ENCODE measurements at places on chromosomes 16 and 17. TPM values are rescaled to one million over a fixed set of nuclear protein-coding genes. Genes with fewer than 3 reads are reported as not detected.
A peak's percentile ranks its signal among the peaks of the same experiment; 100 is the strongest.

Gene FBXO47
- not detected for total RNA-seq

Gene MILR1
- total RNA-seq = not detected

Gene VASN
- total RNA-seq = 85.4 TPM

Gene SLFN14
- total RNA-seq = not detected

Gene SPNS3
- not detected for total RNA-seq

Gene CDH16
- total RNA-seq = not detected

Gene PLCG2
- 0.03 TPM for total RNA-seq

Gene GAS7
- 2.6 TPM for total RNA-seq

Gene CSH1
- total RNA-seq = not detected

Gene TNP2
- not detected for total RNA-seq

Gene FOXJ1
- not detected for total RNA-seq

Gene TNFRSF17
- not detected for total RNA-seq

Gene LITAFD
- total RNA-seq = not detected

Gene NLGN2
- 3.9 TPM for total RNA-seq

Gene MYH13
- total RNA-seq = not detected

Gene NHERF2
- 57.3 TPM for total RNA-seq

DNA sequence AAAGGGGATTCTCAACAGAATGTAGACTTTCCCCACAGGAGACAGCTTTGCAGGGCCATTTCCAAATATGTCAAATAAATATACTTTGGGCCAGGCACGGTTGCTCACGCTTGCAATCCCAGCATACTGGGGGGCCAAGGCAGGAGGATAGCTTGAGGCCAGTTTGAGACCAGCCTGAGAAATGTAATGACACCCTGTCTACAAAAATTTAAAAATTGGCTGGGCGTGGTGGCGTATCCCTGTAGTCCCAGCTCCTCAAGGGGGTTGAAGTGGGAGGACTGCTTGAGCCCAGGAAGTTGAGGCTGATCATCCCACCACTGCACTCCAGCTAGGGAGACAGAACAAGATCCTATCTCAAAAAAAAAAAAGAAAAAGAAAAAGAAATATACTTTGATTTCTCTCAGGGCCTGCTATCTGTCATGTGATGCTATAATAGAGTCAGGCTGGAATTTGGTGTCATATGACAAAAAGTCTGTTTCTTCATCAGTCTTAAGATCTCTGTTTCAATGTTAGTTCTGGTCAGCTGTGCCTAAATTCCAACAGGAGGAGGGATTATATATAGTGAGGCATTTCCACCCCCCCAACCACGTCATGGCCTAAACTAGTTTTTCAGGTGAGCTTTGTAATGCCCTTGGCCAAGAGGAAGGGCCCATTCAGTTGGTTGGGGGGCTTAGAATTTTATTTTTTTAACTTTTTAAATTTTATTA is 4.3 kb upstream of the ZDHHC7 start:
- H3K4me3 ChIP-seq = no peak overlapping the region
- peaks cover 5% of the 10 kb centered on the region for H3K4me1 ChIP-seq
- no peak overlapping the region for H3K27ac ChIP-seq
- DNase-seq = no peak
- H3K27me3 ChIP-seq = no peaks in the 10 kb centered on the region

- H3K27ac ChIP-seq = no peak overlapping the region
- peaks cover 26% of the 10 kb centered on the region for H3K36me3 ChIP-seq
- no peaks in the 10 kb centered on the region for H3K4me1 ChIP-seq
These were observed 22.6 kb upstream of the CPNE2 start for GRCh38 chr16:57069635-57070370.

- H3K27me3 ChIP-seq = no peaks in the 10 kb centered on the region
- H3K27ac ChIP-seq = no peak overlapping the region
- H3K36me3 ChIP-seq = no peaks in the 10 kb centered on the region
- H3K4me3 ChIP-seq = no peak overlapping the region
- peaks cover 16% of the 10 kb centered on the region for H3K4me1 ChIP-seq
- peak; percentile 96 for DNase-seq
These were observed 5.6 kb downstream of the CPNE7 start for GRCh38 chr16:89581045-89581695.

- no peak for DNase-seq
- no peaks in the 10 kb centered on the region for H3K27me3 ChIP-seq
- H3K4me3 ChIP-seq = no peak overlapping the region
- H3K36me3 ChIP-seq = peaks cover 8% of the 10 kb centered on the region
These were observed 154.3 kb downstream of the KATNIP start for GRCh38 chr16:27704252-27704651.

- DNase-seq = no peak
- no peak overlapping the region for H3K4me3 ChIP-seq
- H3K27ac ChIP-seq = no peak overlapping the region
- peaks cover 76% of the 10 kb centered on the region for H3K36me3 ChIP-seq
- no peaks in the 10 kb centered on the region for H3K4me1 ChIP-seq
- no peaks in the 10 kb centered on the region for H3K27me3 ChIP-seq
These were observed 48.8 kb downstream of the NLRC5 start for GRCh38 chr16:57038166-57038565.

GRCh38 chr17:79944821-79945391 is 90.8 kb downstream of the TBC1D16 start:
- H3K36me3 ChIP-seq = peaks cover 68% of the 10 kb centered on the region
- no peak overlapping the region for H3K4me3 ChIP-seq

- peaks cover 28% of the 10 kb centered on the region for H3K4me1 ChIP-seq
- no peaks in the 10 kb centered on the region for H3K36me3 ChIP-seq
- no peak overlapping the region for H3K4me3 ChIP-seq
- peak overlapping the region; percentile 5 for H3K27ac ChIP-seq
These were observed 241.5 kb upstream of the NLRP1 start for GRCh38 chr17:5825717-5826330.

GRCh38 chr17:46043606-46044005 is 44.6 kb downstream of the STH start:
- H3K4me1 ChIP-seq = peaks cover 24% of the 10 kb centered on the region
- no peaks in the 10 kb centered on the region for H3K27me3 ChIP-seq
- peaks cover 84% of the 10 kb centered on the region for H3K36me3 ChIP-seq
- no peak overlapping the region for H3K27ac ChIP-seq
- no peak for DNase-seq
- H3K4me3 ChIP-seq = no peak overlapping the region

DNA sequence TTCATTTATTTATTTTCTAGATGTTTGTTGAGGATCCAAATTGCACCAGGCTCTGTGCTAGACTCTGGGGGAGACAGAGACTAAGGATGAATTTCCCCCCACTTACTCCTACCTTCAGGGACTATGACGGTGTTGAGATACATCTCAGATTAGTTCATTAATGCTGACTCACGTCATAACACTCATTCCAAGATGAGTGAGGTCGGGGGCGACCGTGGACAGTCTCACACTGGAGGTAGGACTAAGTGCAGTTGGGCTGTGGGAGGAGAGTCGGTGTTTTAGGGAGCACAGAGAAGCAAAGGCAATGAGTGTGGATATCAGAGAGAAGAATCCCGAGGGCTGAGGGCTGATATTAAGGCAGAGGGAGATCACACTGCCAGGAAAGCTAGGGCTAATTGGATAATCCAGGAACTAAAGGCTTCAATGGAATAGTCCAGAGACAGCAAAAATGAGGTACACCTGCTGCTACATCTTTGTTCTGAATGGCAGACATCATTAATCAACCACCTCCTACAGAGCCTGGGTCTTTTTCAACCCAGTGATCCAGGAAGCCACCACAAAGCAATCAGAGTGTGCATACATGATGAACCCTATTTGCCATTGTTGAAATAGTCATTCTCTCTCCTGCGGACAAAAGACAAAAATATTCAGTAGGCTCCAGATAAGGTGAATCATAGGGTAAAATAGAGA is 38.6 kb upstream of the CACNG4 start:
- 0 out of 2 replicates have a peak, but pooled peaks cover 4% of the 10 kb centered on the region for H3K4me1 ChIP-seq
- H3K27me3 ChIP-seq = peaks cover 12% of the 10 kb centered on the region
- H3K4me3 ChIP-seq = no peak overlapping the region

- H3K4me3 ChIP-seq = no peak overlapping the region
- no peak for DNase-seq
- H3K4me1 ChIP-seq = no peaks in the 10 kb centered on the region
- H3K36me3 ChIP-seq = no peaks in the 10 kb centered on the region
These were observed 2.6 kb downstream of the STH start for GRCh38 chr17:46001390-46002310.

DNA sequence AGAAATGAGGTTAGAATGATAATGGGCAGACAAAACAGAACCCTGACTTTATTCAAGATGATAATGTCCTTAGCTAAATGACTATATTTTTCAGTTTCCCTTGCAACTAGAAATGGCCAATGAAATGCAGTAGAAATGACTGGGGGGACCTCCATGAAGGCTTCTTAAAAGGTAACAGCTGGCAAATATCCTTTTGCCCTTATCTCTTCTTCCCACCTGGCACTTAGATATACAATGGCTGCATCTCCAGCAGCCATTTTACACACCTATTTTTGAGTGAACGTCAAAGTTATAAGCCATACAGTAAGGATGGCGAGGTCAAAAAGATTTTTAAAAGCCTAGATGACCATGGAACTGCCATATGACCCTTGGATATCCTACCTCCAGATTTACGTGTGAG is 39.9 kb downstream of the USP32 start:
- no peak overlapping the region for H3K27ac ChIP-seq
- H3K27me3 ChIP-seq = no peaks in the 10 kb centered on the region
- H3K36me3 ChIP-seq = no peaks in the 10 kb centered on the region
- no peak overlapping the region for H3K4me3 ChIP-seq
- peaks cover 29% of the 10 kb centered on the region for H3K4me1 ChIP-seq

- peak overlapping the region; percentile 72 for H3K27ac ChIP-seq
- H3K4me3 ChIP-seq = no peak overlapping the region
- H3K36me3 ChIP-seq = no peaks in the 10 kb centered on the region
- DNase-seq = peak; percentile 60
These were observed 29.0 kb downstream of the SRL start for GRCh38 chr16:4212934-4213296.

- no peak for DNase-seq
- no peak overlapping the region for H3K27ac ChIP-seq
- no peaks in the 10 kb centered on the region for H3K4me1 ChIP-seq
- H3K4me3 ChIP-seq = no peak overlapping the region
- H3K36me3 ChIP-seq = peaks cover 44% of the 10 kb centered on the region
These were observed 18.1 kb upstream of the GHDC start for GRCh38 chr17:42212382-42212781.

GRCh38 chr16:51538707-51539498 is 387.8 kb upstream of the SALL1 start:
- H3K4me1 ChIP-seq = peaks cover 37% of the 10 kb centered on the region
- no peaks in the 10 kb centered on the region for H3K36me3 ChIP-seq
- peak overlapping the region; percentile 65 for H3K27ac ChIP-seq
- H3K4me3 ChIP-seq = no peak overlapping the region
- DNase-seq = peak; percentile 88
- no peaks in the 10 kb centered on the region for H3K27me3 ChIP-seq

- no peak for DNase-seq
- no peaks in the 10 kb centered on the region for H3K27me3 ChIP-seq
- H3K4me1 ChIP-seq = peaks cover 4% of the 10 kb centered on the region
- peaks cover 6% of the 10 kb centered on the region for H3K36me3 ChIP-seq
These were observed 2.3 kb upstream of the TMEM170A start for GRCh38 chr16:75466760-75467159.

DNA sequence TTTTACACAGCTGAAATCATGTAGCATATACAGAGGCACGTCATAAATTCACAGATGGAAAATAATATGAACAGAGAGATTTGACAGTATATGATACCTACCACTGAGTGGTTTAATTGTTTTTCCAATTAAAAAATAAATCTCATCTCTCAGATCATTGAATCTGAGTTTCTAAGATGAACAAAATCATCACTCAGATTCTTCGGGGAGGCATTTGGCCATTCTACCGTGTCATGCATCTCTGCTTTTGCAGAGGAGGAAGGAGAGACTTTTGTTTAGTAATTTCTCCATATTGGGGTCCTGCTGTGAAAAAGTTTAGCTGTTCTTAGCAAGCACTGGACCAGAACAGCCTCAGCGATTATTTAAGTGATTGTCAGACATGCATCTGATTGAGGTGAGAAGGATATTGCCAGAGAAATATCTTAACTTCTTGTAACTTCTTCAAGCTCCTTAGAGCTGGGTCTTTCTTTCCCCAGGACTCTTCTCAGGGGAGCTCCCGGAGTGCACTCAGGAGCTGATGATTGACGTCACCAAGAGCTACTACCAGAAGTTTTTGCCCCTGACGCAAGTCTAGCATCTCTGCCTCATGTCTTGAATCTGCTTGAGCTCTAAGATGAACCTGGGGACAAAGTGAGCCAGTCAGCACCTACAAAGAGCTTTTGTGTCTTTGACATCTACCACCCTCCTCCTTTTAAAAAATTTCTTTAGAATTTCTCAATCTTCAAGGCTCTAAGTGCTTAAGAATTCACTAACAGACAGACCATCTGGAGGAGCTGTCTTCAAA is 11.9 kb upstream of the PLK1 start:
- DNase-seq = no peak
- H3K27me3 ChIP-seq = no peaks in the 10 kb centered on the region
- H3K27ac ChIP-seq = no peak overlapping the region

DNA sequence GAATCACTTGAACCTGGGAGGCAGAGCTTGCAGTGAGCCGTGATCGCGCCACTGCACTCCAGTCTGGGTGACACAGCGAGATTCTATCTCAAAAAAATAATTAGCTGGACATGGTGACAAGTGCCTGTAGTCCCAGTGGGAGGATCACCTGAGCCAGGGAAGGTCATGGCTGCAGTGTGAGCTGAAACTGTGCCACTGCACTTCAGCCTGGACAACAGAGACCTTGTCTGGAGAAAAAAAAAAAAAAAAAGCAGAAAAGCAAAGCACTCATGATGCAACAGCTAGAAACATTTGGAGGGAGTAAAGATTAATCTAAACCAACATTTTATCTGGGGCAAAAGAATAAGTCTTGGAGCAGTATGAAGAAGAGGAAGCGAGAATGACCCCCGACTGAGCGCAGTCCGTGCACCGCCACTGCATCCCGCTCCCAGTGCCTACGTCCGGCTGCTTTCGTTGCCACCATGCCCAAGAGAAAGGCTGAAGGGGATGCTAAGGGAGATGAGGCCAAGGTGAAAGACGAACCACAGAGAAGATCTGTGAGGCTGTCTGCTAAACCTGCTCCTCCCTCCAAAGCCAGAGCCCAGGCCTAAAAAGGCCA is 8.2 kb downstream of the PRPSAP1 start:
- H3K27ac ChIP-seq = no peak overlapping the region
- no peaks in the 10 kb centered on the region for H3K4me1 ChIP-seq
- no peak overlapping the region for H3K4me3 ChIP-seq
